ENCODE measurements at places on chromosomes 1 and 21. TPM values are rescaled to one million over a fixed set of nuclear protein-coding genes. Genes with fewer than 3 reads are reported as not detected.

Gene OR2T2
- total RNA-seq, result 0.42 TPM

Gene GORAB
- 30.1 TPM for total RNA-seq

Gene TDRD5
- total RNA-seq, result 0.10 TPM

Gene SPRR1A
- total RNA-seq, result not detected

Gene ENTREP3
- 2.1 TPM for total RNA-seq

Gene ZBTB37
- 13.4 TPM for total RNA-seq

Gene VAV3
- 41.1 TPM for total RNA-seq

Gene NEK2
- 0.52 TPM for total RNA-seq

Gene FAM131C
- total RNA-seq, result not detected

Gene TMEM234
- 6.6 TPM for total RNA-seq

Gene SMCP
- total RNA-seq, result not detected

Gene TEDDM1
- not detected for total RNA-seq

Gene CREB3L4
- 2.4 TPM for total RNA-seq

Gene PALMD
- total RNA-seq, result not detected

Gene MAP3K21
- 2.4 TPM for total RNA-seq

Gene SUSD4
- 7.7 TPM for total RNA-seq

Gene FAM167B
- total RNA-seq, result not detected

Gene FBLIM1
- total RNA-seq, result not detected

Gene LRRIQ3
- 0.21 TPM for total RNA-seq

Gene KPRP
- total RNA-seq, result not detected

Measured in mononuclear cell (primary cell).